A549 treated with Hydrocortisone at 1 μM for 4 hours (cell line): ENCODE measurements at places on chromosomes 1 and 21. TPM values are rescaled to one million over a fixed set of nuclear protein-coding genes. Genes with fewer than 3 reads are reported as not detected.

KCNK1 gene
- 17.5 to 23.4 TPM (median 20.4 TPM) in 5 replicates for total RNA-seq

VWA1 gene
- 4.1 to 15.8 TPM (median 12.9 TPM) in 5 replicates for total RNA-seq

MTFR1L gene
- 23.9 to 31.9 TPM (median 26.7 TPM) in 5 replicates for total RNA-seq

ELAPOR1 gene
- 0.38 to 0.47 TPM (median 0.46 TPM) in 5 replicates for total RNA-seq

NID1 gene
- total RNA-seq = 5.3 to 9.8 TPM (median 7.4 TPM) in 5 replicates

TNNT2 gene
- total RNA-seq = 0.24 to 0.38 TPM (median 0.36 TPM) in 3 of 5 replicates, not detected in the others

CD2 gene
- total RNA-seq = not detected in 5 replicates

KCNA3 gene
- not detected in 5 replicates for total RNA-seq

RYR2 gene
- total RNA-seq = 0.01 to 0.18 TPM (median 0.05 TPM) in 5 replicates

FCMR gene
- 3.4 to 7.7 TPM (median 5.1 TPM) in 5 replicates for total RNA-seq

LIPI gene
- not detected in 5 replicates for total RNA-seq

DMRTB1 gene
- not detected in 5 replicates for total RNA-seq

DARS2 gene
- 37.4 to 52.5 TPM (median 41.9 TPM) in 5 replicates for total RNA-seq

CD1B gene
- total RNA-seq = not detected in 5 replicates

FCN3 gene
- not detected in 5 replicates for total RNA-seq

MAP3K6 gene
- total RNA-seq = 12.7 to 19.2 TPM (median 16.2 TPM) in 5 replicates

CNST gene
- total RNA-seq = 6.6 to 9.9 TPM (median 9.5 TPM) in 5 replicates

LAPTM5 gene
- 0.12 to 0.30 TPM (median 0.28 TPM) in 5 replicates for total RNA-seq

CHRNB2 gene
- total RNA-seq = 0.29 to 0.54 TPM (median 0.43 TPM) in 5 replicates

SPRR1B gene
- total RNA-seq = not detected in 5 replicates

YBX1 gene
- total RNA-seq = 709 to 776 TPM (median 732 TPM) in 5 replicates

FCRL5 gene
- 0.03 TPM in 1 of 5 replicates, not detected in the others for total RNA-seq

JAM2 gene
- total RNA-seq = not detected in 5 replicates

RPTN gene
- total RNA-seq = 0.02 TPM in 1 of 5 replicates, not detected in the others

RGS8 gene
- not detected in 5 replicates for total RNA-seq

STYXL2 gene
- not detected in 5 replicates for total RNA-seq

SPTA1 gene
- total RNA-seq = not detected in 5 replicates

EPHA8 gene
- total RNA-seq = 0.02 to 0.03 TPM (median 0.03 TPM) in 4 of 5 replicates, not detected in the other

KLF18 gene
- 0.03 to 0.05 TPM in 2 of 5 replicates, not detected in the others for total RNA-seq

PPP1R15B gene
- total RNA-seq = 25.9 to 41.1 TPM (median 27.6 TPM) in 5 replicates

CD48 gene
- total RNA-seq = not detected in 5 replicates

ADORA1 gene
- total RNA-seq = 0.59 to 0.90 TPM (median 0.72 TPM) in 5 replicates

GLUL gene
- total RNA-seq = 22.5 to 28.3 TPM (median 23.8 TPM) in 5 replicates

KPRP gene
- not detected in 5 replicates for total RNA-seq

G0S2 gene
- 3.8 to 4.6 TPM (median 4.0 TPM) in 5 replicates for total RNA-seq

TPTE gene
- not detected in 5 replicates for total RNA-seq

TNFSF4 gene
- 0.03 to 0.09 TPM (median 0.08 TPM) in 5 replicates for total RNA-seq

NPL gene
- 0.57 to 1.2 TPM (median 0.83 TPM) in 5 replicates for total RNA-seq

BLACAT1 gene
- 0.03 to 0.06 TPM in 2 of 5 replicates, not detected in the others for total RNA-seq

GJA9 gene
- 0.07 TPM in 1 of 5 replicates, not detected in the others for total RNA-seq

ITLN1 gene
- not detected in 5 replicates for total RNA-seq

S100A8 gene
- not detected in 5 replicates for total RNA-seq

REN gene
- total RNA-seq = 0.07 to 0.09 TPM in 2 of 5 replicates, not detected in the others

NTPCR gene
- 80.6 to 92.6 TPM (median 82.9 TPM) in 5 replicates for total RNA-seq

TPRG1L gene
- total RNA-seq = 27.6 to 30.3 TPM (median 29.1 TPM) in 5 replicates

LCE1A gene
- not detected in 5 replicates for total RNA-seq

NEXN gene
- total RNA-seq = 5.6 to 11.7 TPM (median 6.4 TPM) in 5 replicates

TTC13 gene
- 7.8 to 11.6 TPM (median 9.8 TPM) in 5 replicates for total RNA-seq

PAQR6 gene
- 2.7 to 4.3 TPM (median 3.3 TPM) in 5 replicates for total RNA-seq

LDLRAD1 gene
- total RNA-seq = not detected in 5 replicates

ANXA9 gene
- total RNA-seq = 0.70 to 1.1 TPM (median 0.84 TPM) in 5 replicates

PHACTR4 gene
- 19.7 to 28.9 TPM (median 22.6 TPM) in 5 replicates for total RNA-seq

GBP7 gene
- total RNA-seq = not detected in 5 replicates
